ENCODE measurements at places on chromosomes 1 and 21.

DNA sequence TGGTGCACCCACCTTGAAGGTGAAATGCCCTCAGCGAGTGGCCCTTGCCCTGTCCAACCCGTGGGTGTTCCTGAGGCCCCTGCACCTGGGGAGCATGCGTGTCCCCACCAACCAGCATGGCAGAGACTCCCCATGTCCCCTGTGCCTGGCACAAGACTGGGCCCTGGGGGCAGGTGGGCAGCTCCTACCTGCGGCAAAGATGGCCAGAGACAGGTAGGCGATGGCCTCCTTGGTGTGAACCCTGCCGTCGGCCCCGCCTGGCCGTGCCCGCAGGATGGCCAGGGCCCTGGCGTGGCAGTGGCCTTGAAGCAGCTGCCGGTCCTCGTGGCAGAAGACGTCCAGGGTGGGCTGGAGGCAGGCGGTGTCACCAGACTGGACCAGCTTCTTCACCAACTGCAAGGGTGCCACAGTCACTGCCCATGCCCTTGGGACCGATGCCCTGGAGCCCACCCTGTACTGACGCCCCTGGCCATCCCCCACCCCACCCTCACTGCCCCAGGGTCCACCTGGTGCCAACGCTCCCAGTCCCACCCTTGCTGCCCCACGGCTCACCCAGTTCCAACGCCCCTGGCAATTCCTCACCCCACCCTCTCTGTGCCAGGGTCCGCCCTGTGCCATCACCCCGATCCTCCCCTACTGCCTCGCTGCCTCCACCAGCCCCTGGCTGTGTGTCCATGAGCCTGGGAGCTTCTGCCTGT, 15.7 kb downstream of the TTC34 start:
- no peak for DNase-seq

GRCh38 chr1:231355171-231355570, 17.1 kb downstream of the SPRTN start:
- DNase-seq, result no peak

- no peak for DNase-seq
Observed at GRCh38 chr1:37519613-37520012, 5.0 kb upstream of the MEAF6 start.

DNA sequence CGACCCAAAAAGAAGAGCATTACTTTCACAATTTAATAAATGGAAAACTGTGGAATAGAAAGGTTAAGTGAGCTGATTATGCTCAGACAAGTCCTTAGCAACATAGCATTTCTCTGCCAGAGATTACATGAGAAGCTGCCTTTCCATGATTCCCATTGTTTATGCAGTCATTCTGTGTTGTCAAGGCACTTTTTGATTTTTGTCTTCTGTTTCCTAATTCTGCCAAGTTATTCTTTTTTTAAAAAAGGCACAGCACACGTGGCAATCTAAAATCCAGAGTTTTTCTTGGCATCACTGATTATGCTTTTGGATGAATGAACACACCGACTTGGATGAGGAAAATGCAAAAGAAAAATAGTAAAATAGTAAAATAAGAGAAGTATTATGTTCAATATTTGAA, 185.0 kb downstream of the RGS7 start:
- no peak for DNase-seq

GRCh38 chr1:42305639-42306038, 29.4 kb downstream of the FOXJ3 start:
- no peak for DNase-seq

- DNase-seq, result no peak
Observed at GRCh38 chr1:165699577-165699976, 1.2 kb upstream of the ALDH9A1 start.

- DNase-seq, result no peak
Observed at GRCh38 chr1:54591127-54591756, 32.1 kb downstream of the FAM151A start.

Measured in astrocyte of the cerebellum (primary cell).